ENCODE measurements at places on chromosomes 11 and 22.

DNA sequence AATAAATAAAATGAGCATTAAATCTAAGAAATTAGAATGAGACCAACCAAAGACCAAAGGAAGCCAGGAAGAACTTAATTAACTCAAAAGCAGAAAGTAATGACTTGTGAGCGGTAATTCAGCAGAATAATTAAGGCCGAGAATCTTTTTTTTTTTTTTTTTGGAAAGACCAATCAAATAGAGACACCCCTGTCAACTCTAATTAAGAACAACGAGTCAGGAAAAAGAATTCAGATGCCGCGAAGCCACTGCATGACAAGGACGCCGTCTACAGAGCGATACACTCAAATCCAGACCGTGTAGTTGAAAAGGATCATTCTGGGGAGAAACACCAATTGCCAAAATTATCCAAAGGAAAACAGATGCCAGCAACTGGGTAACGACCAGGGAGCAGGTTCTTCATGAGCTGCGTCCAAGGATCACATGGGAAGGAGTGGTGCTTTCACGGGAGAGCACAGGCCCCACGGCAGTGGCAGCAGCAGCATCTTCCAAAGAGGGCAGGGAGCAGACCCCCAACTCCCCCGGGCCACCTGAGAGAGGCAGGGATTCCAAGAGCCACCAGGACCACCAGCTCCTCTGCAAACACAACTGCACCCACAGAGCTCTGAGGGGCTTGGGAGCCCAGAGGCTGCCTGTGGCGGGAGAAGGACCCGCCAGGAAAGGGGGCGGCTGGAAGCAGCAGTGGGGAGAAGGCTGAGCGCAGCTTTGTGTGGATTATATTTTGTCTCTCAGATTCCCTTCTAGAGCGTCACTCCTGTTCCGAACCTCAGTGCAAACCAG lies 469.8 kb downstream of the BRD1 start:
- DNase-seq: no peak

GRCh38 chr11:16511116-16512114 lies 155.1 kb upstream of the SOX6 start:
- DNase-seq: no peak

DNA sequence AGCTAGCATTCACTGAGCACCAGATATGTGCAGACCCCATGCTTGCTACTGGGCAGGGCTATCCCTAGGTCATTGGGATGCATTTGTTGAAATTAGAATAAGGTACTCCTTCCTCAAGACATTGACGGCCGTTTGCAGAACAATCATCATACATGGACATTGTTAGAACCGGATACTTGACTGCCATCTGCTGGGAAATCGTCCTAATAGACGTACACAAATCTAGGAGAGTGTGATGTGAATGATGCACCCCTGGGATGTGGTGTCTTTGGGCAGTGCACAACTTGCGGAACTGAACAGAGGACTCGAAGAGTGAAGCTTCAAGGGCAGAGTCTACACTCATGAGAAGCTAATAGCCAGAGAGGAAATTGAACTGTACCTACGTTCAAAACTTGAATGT lies 35.9 kb downstream of the MYO18B start:
- no peak for DNase-seq

DNA sequence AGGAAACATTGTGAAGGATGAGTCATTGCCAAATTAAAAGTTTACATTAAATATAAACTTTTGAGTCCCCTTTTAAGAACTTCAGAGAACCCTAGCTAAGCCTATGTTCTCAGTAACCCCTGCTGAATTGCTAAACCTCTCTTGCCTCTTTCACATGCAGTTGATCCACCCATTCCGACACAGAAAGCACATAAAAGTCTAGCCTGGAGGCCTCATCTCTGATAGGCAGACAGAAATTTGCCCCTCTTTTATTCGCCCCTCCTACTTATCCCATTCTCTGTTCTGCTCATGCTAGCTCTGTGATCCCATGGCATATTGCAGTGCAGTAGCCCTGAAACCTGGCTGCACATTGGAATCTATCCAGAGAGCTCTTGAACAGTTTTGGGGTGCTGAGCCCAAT lies 58.2 kb upstream of the PDE3B start:
- DNase-seq: no peak

DNA sequence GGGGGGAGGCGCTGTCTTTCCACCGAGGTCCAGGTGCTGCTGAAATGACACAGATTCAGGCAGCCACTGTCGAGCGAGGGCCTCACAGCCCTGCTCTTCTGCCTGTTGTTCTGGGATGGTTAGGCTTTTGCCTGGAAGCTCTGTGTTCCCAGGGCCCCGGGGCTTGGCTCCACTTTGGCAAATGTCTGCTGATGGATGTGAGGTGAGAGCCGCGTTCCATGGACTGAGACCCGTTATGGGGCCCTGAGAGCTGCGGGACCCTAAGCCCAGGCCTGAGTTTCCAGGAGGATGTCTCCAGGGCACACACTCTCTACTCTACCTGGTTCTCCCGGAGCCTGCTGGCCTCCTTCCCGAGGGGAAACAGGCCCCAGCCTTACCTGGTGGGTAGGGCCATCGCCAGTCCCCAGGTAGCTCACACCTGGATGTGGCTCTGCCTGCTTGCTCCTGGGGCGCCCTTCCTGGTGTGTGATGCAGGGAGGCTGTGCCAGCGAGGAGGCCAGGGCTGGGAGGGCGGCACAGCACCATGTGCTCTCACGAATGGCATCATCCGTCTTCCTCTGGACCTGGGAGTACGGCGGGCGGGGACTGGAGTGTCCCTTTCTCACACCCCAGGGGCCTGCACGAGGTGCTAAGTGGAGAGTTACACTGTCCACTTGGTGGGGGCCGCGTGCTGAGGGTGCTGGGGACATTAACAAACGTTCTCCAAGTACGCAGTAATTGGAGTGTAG lies 435.5 kb downstream of the TBC1D22A start:
- DNase-seq: no peak

DNA sequence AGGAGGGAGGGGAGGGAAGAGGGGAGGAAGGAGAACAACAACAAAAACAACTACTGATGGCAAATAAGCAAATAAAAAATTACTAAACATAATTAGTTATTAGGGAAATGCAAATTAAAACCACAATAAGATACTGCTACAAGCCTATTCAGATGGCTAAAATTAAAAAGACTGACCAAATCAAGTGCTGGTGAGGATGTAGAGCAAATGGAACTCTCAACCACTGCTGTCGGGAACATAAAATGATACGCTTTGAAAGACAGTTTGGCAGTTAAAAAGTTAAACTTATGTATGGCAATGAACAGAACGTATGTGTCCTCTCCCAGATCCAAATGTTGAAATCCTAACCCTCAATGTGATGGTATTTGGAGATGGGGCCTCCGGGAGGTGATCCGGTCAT lies 85.7 kb downstream of the PHF21B start:
- no peak for DNase-seq

DNA sequence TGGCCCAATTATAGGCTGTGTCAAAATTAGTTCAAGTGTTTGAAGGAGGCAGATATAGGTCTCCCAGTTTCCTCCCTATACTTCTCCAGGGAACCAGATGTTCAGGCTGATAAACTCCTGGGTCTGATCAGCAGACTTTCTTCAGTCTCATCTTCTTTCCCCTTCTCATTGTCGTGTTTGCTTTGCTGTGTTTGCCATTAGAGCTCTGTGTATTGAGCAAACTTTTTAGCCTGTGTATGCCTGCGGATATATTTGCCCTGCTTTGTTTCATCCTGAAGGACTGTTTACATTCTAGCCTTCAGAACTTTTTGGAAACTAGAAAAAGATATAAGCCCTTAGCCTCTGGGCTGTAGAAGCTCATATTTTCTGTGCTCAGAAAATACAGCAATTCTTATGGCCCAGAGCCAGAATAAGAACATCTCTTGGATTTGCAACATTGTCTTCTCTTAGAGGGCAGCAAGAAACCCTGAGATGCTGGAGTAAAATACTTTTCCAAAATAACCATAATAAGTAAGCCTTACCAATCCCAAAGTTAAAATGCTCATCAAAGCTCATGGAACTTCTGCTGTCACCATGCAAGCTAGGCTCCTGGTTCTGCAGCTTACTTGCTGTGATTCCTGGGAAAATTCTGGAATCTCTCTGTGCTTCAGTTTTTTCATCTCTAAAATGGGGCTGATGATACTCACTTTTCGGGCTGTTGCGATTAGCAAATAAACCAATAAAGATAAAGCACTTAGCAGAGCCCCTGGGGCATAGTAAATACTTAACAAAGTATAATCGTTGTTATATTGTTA lies 34.1 kb upstream of the ME3 start:
- no peak for DNase-seq

DNA sequence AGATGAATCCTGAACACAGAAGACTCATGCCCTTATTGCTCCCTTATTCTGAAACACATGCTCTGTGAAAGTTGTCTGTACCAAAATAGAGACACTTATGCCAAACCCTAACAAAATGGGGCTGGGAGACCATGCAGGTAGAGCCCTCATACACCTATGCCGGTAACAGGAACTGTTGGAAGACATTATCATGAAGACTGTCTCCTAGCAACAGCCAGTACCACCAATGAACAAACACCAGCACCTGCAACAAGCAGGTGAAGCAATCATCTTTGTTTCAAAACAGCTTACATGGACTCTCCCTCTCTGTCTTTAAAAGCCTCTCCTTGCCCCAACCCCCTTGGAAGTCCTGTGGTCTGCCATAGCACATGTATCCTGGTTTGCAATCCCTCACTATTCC lies 17.2 kb downstream of the SLC5A4 start:
- no peak for DNase-seq

- DNase-seq: no peak
Observed at GRCh38 chr11:68181719-68182451, 31.2 kb downstream of the KMT5B start.

- no peak for DNase-seq
Observed at GRCh38 chr11:120173019-120173705, 35.2 kb upstream of the TRIM29 start.

- DNase-seq: no peak
Observed at GRCh38 chr22:36963302-36963701, 49.9 kb downstream of the CSF2RB start.

- DNase-seq: no peak
Observed at GRCh38 chr11:126898802-126899201, 101.8 kb downstream of the KIRREL3 start.

DNA sequence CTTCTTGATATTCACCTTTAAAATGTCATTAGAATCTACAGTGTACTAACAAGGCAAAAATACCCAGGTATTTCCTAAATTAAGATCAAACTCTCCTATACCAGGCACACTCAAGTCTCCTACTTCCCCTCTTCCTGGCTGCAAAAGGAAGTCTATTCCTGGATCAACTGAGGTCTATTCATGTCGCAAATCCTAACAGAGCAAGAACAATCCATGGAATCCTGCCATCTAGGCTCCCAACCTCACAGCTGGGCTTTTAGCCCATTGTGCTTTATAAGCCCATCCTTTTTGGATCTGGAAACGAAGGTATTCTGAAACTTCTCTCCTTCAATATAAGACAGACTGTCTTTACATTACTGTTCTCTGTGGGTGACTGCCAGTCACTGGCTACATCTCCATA lies 161.8 kb downstream of the SOX6 start:
- no peak for DNase-seq

GRCh38 chr11:44968510-44968909 lies 17.8 kb upstream of the TP53I11 start:
- DNase-seq: no peak

GRCh38 chr22:45254789-45255278 lies 14.1 kb upstream of the KIAA0930 start:
- no peak for DNase-seq

DNA sequence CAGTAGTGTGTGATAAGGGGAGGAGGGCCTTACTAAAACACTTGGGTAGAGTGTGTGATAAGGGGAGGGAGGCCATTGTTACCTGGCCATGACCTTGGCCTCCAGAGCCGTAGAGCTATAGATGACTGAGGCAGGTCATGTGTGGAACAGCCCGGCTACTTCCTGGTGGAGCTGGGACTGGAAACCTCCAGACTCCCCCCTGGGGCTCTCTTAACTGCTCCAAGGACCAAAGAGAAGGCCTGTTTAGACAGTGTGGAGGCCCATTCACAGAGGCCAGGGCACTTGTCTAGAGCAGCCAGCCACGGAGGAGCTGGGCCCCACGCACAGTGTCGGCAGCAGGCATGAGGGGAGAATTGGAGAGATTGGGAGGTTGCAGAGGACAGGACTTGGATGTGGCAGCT lies 12.5 kb upstream of the MICALL1 start:
- DNase-seq: no peak

GRCh38 chr11:1863352-1864216 lies 10.7 kb downstream of the LSP1 start:
- no peak for DNase-seq

DNA sequence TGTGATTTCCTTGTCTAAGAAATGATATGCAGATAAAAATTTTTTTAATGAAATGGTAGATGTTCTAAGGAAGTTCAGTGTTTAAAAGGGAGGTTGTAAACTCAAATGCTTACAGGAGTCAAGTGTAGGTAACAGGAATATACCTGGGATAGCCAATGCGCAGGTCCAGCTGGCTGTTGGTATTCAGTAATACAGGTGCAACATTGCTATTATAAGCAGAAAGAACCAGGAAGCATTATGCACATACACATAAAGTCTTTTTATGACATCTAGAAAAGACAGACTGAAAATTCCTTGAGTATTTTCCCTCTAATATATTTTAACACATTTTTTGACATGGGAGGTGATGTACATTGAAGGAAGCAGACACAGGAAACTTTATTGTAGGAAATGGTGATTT lies 43.6 kb upstream of the B3GNT6 start:
- DNase-seq: no peak

- DNase-seq: no peak
Observed at GRCh38 chr11:12276831-12277475, 100.4 kb upstream of the PARVA start.

GRCh38 chr11:97684486-97685439 lies 1295.0 kb downstream of the JRKL start:
- no peak for DNase-seq

GRCh38 chr22:41915786-41916493 lies 1.1 kb upstream of the SHISA8 start:
- no peak for DNase-seq

DNA sequence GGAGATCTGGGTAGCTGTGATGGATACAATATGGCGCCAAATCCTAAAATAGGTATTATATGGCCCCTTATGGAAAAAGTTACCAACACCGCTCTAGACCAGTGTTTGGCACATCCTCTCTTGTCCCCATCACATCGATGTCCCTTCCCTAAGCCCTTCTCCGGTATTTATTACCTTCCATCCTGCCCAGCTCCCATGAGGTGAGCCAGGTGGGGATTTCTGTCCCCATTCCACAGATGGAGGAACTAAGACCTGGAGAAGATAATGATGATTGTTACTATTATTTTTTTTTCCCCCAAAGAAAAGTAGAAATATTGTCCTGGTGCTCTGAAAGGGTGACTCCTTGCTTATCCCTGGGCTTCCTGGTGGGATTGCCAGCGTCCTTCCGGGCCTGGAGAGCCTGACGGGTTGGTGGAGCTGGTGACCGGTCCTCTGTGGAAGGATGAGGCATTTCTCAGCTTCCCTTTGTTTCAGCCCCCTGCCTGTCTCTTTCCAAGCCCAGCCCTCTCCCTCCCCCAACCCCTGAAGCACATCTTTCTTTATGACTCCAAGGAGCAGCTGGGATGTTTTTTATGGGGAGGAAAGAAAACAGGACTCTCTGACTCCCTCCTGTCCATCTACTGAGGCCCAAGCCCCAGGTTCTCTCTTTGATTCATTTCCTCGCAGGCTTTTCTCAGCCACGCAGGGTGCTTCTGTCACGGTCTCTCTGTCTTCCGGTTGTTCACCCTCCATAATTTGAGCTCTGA lies 65.4 kb downstream of the TP53I11 start:
- no peak for DNase-seq
